SK-MEL-5 (cell line): ENCODE measurements at places on chromosomes 4 and X. TPM values are rescaled to one million over a fixed set of nuclear protein-coding genes. Genes with fewer than 3 reads are reported as not detected.

Gene F11
- not detected in 2 replicates for total RNA-seq

Gene USP17L20
- total RNA-seq = not detected in 2 replicates

Gene SRPX
- 202 and 205 TPM in 2 replicates for total RNA-seq

GRCh38 chr4:106486533-106486932, 118.0 kb upstream of the GIMD1 start:
- no peak for DNase-seq

DNA sequence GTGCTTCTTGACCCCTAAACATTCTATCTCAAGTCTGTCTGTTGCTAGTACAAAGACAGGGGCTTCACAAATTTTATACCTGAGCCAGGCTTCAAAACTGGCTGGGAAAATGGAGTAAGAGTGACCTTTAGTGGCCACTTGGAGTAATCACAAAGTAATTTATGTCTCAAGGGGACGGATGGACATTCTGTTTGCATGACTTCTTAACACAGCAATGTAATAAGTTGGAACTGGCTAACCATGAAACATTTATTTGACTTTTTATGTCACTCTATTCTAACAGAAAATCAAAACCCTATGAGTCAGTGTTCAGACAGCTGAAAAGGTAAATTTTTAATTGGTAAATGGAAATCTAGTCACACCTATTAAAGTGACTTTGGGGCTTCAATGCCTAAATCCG, 600.6 kb downstream of the ANKRD50 start:
- peak; percentile 69 for DNase-seq

DNA sequence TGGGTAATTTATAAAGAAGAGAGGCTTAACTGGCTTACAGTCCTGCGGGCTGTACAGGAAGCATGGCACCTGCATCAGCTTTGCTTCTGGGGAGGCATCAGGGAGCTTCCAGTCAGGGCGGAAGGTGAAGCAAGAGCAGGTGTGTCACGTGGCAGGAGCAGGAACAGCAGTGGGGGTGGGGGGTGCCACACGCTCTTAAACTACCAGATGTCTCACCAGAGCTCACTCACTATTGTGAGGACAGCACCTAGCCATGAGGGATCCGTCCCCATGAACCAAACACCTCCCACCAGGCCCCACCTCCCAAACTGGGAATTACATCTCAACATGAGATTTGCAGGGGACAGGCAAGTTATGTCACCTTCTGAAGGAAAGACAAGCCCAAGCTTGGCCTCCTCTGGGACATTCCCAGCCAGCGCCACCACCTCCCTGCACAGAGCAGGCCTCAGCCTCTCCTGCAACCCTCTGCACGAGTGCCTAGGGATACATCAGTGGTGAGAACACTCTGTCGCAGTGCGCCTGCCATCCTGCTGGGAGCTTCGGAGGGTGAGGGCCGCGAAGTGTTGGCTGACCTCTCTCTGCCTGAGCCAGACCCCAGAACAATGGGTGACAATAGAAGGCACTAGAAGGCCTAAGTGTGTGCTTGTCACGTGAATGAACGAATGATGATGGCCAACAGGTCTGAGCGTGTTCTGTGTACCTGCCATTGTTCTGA, 244.3 kb downstream of the EVC2 start:
- DNase-seq = no peak

DNA sequence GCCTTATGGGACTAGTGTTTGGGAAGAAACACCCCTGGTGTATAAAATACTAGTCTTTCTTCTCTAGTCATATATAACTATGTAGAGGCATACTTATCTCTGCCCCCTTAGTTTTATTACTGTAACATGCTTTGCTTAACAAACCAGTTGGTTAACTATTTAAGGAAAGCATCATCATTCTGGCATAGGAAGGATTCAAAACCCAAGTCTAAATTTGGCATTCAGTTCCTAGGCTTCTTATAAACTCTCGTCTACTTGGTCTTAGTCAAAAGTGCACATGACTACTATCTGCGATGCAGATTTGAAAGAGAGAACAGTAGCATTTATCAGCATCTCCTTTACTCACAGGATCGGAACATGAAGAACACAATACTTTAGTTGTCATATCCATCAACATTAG, 111.3 kb downstream of the MFAP3L start:
- no peak for DNase-seq

DNA sequence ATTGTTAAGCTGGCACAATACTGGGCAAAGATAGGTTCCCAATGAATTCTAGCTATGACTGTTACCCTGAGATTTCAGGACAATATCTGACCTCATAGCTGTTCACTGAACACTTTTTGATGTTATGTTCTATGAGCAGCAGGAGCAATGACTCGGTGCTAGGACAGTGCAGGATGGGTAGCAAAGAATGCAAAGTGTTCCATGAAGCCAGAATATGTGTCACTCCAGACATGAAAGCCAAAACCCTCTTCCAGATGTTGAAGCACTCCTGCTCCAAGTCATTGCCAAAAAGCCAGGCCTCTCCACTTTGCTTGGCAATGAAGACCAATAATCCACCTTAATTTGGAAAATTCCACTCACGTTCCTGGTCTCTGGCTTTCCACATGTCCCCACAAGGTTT, 300.9 kb upstream of the CPEB2 start:
- no peak for DNase-seq
